Activated naive CD4-positive, alpha-beta T cell treated with anti-CD3 and anti-CD28 coated beads, Interleukin-2, amount 10 ng/mL, durations not matched to agents 7 days and 5 days (primary cell): ENCODE measurements at places on chromosomes 7 and 10.

DNA sequence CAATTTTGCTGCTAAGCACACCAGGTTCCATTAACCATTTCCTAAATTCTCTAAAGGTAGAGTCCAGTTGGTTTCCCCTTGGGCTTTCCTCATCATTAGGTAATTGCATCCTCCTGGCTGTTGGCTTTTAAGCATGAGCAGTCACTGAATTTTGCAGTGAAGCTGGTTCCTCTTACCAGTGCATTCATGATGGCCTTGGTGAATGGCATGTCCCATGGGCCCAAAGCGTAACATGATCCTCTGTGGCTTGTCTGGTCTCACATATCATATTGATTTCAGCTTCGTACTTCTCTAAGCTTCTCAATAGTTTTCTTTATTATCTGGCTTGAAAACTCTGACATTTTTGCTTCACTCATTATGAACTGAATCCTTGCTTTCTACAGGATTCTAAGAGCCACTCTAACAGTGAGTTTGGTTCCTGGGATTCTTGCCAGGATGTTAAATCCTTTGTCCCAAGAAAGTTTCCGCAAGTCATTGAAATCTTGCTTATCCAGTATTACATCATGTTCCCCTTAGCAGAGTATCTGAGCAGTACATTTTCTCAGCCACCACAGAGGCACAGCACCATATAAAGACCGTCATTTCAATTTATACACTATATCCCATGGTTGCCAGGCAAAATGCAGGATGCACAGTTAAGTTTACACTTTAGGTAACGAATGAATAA lies 134.2 kb downstream of the PTN start:
- H3K27ac ChIP-seq: no peak overlapping the region
- no peaks in the 10 kb centered on the region for H3K36me3 ChIP-seq
- no peaks in the 10 kb centered on the region for H3K27me3 ChIP-seq
- H3K4me3 ChIP-seq: no peak overlapping the region
- H3K4me1 ChIP-seq: no peaks in the 10 kb centered on the region

DNA sequence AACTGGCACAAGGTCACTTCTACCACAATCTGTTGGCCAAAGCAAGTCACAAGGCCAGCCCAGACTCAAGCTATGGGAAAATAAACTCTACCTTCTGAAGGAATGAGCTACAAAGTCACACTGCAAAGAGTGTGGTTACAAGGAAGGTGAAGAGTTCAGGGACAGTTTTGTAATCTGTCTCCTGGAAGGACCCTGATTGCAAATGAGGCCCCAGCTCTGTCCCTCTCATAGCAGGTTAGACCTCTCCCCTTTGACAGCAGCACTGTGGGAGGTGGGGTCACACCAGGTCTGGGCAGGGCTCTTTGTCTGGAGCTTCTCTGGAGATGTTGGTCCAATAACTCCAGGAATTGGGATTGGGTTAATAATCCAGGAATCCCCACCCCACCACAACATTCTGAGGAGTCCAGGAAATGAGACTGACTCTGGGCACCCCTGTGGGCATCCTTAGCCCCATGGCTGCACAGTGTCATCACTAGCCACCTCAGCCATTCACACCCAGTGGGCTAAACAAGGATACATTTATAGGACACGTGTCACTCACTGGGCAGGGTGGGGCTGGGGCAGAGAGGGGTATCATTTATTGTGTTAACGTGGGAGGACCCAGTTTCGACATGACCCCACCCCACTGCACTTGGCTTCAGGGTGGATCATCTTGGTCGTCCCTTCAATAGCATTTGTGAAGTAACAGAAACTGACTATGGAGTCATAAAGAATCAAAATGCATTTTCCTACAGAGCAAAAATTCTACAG lies 23.7 kb upstream of the C10orf105 start:
- H3K27ac ChIP-seq: peak overlapping the region; percentile 92
- H3K4me3 ChIP-seq: peak overlapping the region; percentile 17
- no peak for DNase-seq
- no peaks in the 10 kb centered on the region for H3K27me3 ChIP-seq
- peaks cover 99% of the 10 kb centered on the region for H3K4me1 ChIP-seq

- H3K4me3 ChIP-seq: no peak overlapping the region
- no peak for DNase-seq
- H3K27ac ChIP-seq: no peak overlapping the region
- peaks cover 12% of the 10 kb centered on the region for H3K4me1 ChIP-seq
These were observed 203.5 kb downstream of the CHCHD3 start for GRCh38 chr7:132878204-132878919.

DNA sequence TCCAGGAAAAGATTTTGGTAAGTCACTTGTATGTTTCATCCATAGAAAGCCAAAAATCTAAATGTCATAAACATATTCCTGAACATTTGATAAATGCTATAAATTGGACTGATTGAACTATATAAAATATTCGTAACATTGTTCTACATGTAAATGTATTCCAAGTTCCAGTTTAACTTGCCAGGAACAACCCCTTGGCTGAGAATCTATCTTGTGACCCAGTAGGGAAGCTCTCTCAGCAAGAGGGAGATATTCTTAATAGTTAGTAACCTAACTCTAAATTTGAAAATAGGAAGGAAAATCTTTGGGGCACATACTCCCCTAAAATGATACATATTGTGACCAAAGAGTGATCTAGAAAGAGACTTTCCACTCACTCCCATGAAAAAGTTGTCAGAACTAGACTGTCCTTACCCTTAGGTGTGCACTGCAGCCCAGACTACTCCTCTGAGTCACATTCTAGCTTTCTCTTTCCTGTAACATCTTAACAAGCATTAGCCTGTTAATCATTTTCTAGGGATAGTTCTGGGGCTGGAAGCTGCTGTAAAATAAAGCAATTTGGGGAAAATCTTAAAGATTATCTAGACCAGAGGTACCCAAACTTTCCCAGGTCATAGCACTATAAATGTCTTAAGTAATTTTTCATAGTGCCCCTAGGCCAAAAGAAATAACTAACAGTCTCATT lies 73.7 kb upstream of the SKAP2 start:
- no peaks in the 10 kb centered on the region for H3K36me3 ChIP-seq
- DNase-seq: no peak
- H3K27me3 ChIP-seq: peaks cover 7% of the 10 kb centered on the region
- H3K27ac ChIP-seq: no peak overlapping the region

DNA sequence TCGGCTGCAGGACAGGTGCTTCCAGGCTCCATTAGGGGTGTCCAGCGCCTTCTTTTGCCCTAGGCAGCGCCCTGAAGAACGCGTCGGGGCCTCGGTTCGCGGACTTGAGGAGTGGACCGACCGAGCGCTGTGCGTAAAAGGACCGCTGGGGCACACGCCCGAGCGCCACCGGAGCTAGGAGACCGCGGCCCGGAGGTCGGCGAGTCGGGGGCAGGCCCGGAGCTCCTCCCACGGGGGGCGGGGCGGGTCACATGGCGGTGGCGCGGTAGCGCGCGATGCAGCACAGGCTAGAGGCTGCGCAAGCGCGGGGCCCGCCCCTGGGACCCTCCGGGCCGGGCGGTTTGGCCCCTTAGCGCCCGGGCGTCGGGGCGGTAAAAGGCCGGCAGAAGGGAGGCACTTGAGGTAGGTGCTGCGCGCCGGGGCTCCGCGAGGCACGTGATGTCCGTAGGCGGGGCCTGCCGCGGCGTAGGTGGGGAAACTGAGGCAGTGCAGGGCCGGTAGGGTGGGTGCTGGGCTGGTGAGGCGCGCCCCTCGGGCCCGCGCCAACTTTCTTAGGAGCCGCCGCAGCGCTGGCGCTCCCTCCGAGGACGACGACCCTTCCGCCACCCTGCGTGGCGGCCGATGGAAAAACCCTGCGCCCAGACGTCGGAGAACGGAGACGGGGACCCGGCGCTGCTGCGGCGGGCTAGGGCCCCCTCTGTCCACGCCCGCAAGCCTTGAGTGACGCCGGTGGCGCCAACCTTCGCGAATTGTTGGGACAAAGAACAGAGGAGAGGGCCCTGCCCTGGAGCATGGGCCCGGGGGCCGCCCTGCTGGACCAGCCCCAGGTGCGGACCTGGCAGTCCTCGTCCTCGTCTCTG lies at the start of gene PRXL2A:
Gene PRXL2A, plus strand, starts transcription at position 310 of the 860 bp plus-strand sequence. CDS start 11,917 bp downstream, outside the sequence.
- H3K4me3 ChIP-seq: peak within 1 kb of the TSS; percentile 79
- H3K4me1 ChIP-seq: peaks cover 16% of the 10 kb centered on the region
- H3K27me3 ChIP-seq: peaks cover 31% of the 10 kb centered on the region
- DNase-seq: peak; percentile 89

GRCh38 chr10:84308481-84309304 lies 19.7 kb upstream of the CCSER2 start:
- H3K27me3 ChIP-seq: peaks cover 4% of the 10 kb centered on the region
- peaks cover 48% of the 10 kb centered on the region for H3K4me1 ChIP-seq
- DNase-seq: peak; percentile 41
- H3K27ac ChIP-seq: peak overlapping the region; percentile 42
- peak overlapping the region; percentile 31 for H3K4me3 ChIP-seq
